ENCODE measurements at places on chromosomes 3 and 15.

DNA sequence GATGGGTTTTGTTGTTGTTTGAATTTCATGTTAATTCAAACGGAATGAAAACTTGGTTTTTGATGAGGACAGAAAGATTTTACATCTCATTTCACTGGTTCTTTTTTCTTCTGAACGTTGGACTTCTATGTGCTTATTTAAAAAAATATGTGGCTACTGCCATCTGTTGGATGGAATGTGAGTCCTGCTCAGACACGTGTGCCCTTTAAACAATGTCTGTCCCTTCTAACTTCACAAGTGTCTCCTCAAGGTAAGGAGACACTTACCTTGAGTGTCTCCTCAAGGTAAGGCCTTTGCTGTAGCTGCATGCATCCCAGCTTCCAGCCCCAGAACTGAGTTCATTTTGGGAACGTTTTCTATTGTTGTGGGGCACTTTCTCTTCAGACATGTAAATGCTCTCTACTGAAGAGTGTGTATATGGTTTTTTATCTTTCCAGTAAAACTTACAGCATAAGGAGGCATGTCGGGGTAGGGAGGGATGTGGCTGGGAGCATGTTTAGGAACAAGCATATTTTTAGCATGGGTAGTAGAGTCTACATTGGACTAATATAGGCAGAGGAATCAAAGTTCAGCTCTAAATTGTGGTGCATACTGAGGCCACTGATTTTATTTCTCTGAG, 63.1 kb upstream of the UBE3A start:
- DNase-seq = peak; percentile 47

GRCh38 chr15:29452881-29453731, 183.5 kb upstream of the NSMCE3 start:
- DNase-seq = no peak

DNA sequence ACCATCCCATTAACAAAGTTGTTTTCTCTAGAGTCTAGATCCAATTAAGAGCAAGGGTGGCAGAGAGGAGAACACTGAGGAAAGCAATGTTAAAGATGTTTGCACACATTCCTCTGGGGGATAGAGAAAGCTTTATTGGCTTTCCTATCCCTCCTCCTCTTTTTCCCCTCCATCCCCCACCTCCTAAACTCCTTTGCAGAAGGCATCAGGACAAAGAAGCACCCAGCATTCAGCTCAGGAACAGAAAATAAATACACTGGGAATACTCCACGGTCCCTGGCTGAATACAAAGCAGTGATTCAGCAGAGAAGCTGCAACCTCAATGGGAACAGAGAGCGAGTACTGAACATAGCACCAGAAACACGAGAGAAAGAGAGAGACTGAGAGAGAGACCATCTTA, 21.9 kb downstream of the LSAMP start:
- no peak for DNase-seq

DNA sequence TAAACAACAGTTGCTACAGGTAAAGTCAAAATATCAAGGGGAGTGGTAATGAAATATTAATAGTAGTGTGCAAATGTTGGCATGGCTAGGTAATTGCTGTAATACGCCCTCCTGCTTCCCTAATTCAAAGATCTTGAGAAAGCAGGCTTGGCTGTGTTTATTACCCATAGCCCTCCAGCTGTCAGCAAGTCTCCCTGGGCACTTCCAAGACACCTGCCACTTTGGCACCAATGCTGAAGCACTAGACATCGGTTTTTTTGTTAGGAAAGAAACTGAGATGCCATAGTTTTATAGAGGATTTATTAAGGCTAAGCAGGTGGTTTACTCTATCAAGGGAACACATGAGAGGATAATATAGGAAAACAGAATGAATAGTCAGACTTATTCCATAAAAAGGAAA, 64.4 kb downstream of the P2RY1 start:
- no peak for DNase-seq

DNA sequence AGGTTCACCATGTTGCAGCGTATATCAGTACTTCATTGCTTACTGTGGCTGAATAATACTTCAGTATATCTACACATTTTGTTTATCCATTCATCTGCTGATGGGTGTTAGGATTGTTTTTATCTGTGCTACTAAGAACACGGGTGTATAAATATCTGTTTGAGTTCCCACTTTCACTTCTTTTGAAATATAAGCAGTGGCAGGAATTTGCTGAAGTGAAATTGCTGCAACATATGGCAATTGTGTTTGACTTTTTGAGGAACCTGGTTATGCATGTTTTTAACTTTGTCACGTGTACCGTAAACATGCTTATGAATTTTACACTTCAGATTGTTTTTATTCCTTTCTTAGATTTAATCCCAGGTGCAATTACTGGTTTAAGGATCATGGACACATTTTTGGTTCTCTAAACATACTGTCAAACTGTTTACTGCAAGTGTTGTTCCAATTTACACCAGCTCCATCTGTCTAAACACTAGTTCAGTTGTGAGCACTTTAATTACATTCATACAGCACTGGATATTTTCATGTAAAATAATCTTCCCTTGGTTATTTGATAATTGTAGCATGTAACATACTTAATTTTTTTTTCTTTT, 23.1 kb downstream of the TRAK1 start:
- DNase-seq = no peak

DNA sequence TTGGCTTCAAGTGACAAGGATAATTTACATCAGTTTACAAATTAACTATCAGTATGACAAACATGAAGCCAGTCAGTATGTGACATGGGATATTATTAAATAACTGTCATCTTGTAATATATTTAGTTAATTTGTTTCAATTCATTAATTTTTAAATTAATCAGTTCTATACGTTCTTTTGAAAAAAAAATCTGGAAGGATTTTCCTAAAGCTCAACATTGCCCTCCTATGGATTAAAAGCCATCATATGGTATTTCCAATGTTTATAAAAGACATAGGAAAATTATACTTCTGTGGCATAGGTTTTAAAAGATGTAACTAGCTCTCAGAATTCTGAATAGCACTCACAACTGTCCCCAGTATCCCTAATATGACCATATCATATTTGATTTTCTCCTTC, 134.4 kb downstream of the PLOD2 start:
- peak; percentile 5 for DNase-seq

- DNase-seq = no peak
Observed at GRCh38 chr3:143358793-143359491, 239.4 kb downstream of the CHST2 start.

GRCh38 chr3:49721596-49721895, 2.1 kb upstream of the AMIGO3 start:
- no peak for DNase-seq

DNA sequence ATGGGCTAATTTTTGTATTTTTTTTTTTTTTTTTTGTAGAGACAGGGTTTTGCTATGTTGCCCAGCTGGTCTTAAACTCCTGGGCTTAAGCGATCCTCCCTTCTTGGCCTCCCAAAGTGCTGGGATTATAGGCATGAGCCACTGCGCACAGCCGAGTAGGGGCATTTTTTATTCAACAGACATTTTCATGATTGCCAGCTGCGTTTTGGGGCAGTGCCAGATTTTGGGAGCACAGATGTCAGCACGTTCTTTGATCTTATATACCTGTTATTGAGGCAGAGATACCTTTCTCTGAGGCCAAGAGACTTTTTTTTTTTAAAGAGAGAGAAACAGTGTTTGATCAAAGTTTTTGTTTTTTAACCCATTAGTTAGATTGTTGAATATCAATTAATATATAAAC, 16.8 kb downstream of the NEO1 start:
- DNase-seq = no peak

GRCh38 chr3:58570851-58571250, 6.3 kb downstream of the FAM107A start:
- no peak for DNase-seq

DNA sequence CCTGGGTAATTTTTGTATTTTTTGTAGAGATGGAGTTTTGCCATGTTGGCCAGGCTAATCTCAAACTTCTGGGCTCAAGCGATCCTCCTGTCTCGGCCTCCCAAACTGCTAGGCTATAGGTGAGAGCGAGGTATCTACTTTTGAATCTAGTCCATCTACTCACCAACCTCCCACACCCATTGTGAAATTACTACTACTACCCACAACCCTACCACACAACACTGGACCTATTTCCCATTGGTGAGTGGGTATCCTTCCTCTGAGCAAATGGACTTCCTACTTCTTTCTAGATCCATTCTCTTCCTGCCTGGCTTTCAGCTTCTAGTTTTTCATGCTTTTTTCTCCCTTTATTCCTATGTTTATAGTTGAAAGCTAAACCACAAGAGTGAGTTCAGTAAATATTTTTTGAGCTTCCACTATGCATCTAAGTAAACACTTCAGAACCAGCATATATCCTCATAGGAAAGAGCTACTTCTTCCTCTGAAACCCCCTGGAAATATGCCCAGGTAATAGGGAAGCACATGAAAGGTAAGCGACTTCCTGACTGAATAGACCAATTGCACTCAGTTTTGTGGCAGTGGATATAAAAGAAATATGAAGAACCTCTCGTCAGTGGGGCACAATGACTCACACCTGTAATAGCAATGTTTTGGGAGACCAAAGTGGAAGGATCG, 39.1 kb downstream of the MYO1E start:
- DNase-seq = no peak

- no peak for DNase-seq
Observed at GRCh38 chr3:185928496-185928895, 9.3 kb downstream of the TRA2B start.

DNA sequence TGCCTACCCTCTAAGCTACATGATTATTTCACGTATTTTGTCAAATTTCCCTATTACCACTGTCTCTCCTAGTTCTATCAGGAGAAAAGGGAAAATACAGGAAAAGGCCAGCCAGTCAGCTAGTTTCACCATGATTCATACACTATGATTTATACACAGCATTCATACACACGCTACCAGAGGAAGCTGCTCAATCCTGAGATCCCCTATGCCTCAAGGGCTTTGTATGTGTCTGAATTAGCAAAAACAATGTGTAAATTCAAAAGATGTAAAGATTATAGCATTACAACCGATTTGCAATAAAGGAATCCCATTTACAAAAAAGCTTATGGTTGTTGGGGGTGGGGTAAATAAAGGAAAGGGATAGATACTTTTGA, 3.1 kb upstream of the ACKR4 start:
- DNase-seq = peak; percentile 86

- DNase-seq = no peak
Observed at GRCh38 chr3:138498991-138499390, 64.6 kb downstream of the ESYT3 start.

DNA sequence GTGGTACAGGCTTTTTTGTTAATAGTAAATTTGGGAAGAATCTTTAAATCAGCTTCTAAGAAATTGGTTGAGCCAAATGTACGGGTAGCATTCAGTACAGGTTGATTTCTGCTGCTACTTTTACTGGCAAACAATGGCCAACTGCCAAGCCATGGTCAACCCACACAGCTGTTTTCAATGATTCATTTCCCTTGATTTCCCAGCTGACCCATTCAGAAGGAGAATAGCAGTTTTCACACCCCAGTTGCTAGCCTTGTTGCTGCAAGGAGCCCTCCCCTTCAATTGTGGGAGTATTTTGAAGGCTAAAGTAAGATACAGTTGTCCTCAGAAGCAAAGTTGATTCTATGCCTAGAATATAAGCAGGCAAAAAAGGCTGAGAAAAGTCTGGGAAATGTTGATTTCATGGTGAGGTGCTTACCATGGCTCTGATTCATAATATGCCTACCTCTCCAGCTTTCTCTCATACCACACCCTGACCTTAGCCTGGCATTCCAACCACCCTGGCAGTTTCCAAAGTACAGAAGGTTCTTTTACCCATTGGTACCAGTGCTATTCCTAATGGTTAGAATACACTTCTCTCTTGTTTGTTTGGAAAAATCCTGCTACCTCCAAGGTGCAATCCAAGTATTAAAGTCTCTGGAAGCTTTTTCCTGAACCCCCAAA, 320.3 kb upstream of the TGFBR2 start:
- DNase-seq = peak; percentile 89

DNA sequence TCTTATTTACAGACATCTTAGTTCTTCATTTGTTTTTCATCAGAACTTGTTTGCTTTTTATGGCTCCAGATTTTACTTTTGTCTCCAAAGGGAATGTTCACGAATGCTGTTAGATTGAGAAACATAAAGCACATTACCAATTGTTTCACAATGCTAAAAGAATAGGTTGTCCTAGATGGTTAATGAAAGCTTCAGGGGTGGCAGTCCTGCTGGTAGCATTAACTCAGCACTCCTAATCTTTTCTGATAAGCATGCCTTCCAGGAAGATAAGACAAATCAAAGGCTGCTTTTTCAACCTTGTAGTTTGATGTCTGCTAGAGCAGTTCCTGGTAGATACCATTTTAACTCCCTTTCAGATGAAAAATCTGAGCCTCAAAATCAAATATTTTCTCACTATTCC, 619.4 kb downstream of the PYDC2 start:
- DNase-seq = no peak
